Glutamatergic neuron (in vitro differentiated cells): ENCODE measurements at places on chromosomes 2 and 18.

- DNase-seq: no peak
Measured at GRCh38 chr2:7256377-7256776, 339.2 kb downstream of the RNF144A start.

DNA sequence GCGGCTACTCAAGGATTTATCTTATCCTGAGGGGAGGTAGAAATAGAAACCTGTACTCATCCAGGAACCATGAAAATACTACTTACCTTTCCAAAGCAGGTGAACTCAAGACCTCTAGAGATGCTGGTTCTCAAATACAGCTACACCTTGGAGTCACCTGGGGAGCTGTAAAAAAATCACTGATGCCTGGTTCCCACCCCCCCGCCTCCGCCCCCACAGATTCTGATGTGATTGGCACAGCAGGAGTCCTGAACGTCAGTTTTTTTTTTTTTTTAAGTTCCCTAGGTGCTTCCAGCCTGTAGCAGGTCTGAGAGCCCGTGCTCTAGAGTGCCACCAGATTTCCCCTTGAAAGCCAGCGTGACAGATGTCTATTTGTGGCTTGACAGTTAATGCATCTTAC lies 113.6 kb downstream of the MRO start:
- DNase-seq: no peak

- DNase-seq: no peak
Measured at GRCh38 chr2:35963824-35964223, 391.8 kb upstream of the CRIM1 start.

GRCh38 chr2:207871506-207871905 lies 101.8 kb upstream of the FZD5 start:
- DNase-seq: no peak

- DNase-seq: no peak
Measured at GRCh38 chr2:162989507-162989906, 150.9 kb upstream of the KCNH7 start.

- DNase-seq: no peak
Measured at GRCh38 chr2:144865670-144866069, 345.8 kb upstream of the ZEB2 start.
